Amniotic stem cell (primary cell): ENCODE measurements at places on chromosomes 4 and X.

DNA sequence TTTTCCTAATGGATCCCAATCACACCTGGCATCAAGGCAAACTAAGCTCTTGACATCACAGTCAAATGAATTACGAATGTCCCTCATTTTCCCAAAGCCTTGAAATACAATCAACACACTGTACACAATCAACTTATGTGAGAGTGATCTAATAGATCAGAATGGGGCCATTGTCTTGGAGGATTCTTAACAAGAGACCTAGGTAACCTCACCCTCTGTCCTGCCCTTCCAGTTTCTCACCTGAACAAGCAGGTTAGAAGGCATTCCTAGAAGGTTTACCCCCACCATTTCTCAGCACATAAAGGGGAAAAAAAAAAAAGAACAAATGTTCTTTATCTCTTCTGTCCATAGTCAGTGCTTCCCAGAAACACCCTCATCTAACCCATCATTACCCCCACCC is 6.3 kb downstream of the SLC39A8 start:
- no peak for DNase-seq

- no peak for DNase-seq
These were observed 1697.0 kb downstream of the PCDH7 start for GRCh38 chr4:32417113-32417704.

GRCh38 chr4:87117051-87117731 is 103.2 kb downstream of the KLHL8 start:
- no peak for DNase-seq

GRCh38 chr4:114694770-114695169 is 96.2 kb downstream of the UGT8 start:
- peak; percentile 1 for DNase-seq

DNA sequence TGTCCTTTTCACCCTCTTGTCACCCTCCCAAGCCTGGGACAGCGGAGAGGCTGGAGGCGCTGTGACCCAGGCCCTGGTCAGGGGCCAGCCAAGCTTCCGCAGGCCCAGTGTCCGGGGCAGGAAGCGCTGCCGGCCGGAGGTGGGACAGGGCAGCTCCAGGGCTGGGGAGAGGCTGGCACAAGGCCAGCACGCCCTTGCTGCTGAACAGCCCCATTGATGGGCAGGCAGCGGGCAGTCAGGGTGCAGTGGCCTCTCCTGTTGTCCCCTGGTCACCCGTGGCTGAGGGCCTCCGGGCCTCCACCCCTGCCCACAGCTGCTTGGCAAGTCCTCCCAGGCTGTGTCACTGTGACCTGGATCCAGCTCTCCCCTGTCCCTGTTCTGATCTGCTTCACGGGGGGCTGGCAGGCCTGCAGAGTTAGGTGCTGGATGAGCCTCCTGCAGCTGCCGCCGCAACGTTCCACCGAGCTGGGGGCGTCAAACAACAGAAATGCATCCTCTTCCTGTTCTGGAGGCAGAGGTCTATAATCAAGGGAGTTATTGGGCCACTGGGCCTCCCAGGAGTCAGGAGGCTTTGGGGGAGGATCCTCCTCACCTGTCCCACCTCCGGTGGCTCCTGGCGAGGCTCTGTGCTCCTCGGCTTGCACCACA is 107.9 kb downstream of the PSAPL1 start:
- DNase-seq: no peak

DNA sequence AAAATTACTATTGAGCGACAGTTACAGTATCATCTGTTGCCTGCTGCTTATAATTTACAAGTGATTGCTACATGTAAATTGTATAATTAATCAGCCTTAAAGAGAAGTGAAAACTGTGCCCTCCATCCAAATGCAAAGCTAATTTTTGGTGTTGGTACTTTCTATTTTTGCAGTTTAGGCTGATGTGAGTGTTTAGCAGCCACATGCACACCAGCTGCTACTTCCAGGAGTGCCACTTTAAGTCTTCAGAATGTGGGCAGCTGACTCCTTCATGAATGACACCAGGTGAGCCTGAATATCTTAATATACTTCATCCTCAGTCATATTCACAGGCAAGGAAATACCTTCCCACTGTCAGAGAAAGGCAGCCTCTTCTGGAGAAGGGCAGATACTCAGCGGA is 149.8 kb upstream of the RASGEF1B start:
- DNase-seq: no peak

DNA sequence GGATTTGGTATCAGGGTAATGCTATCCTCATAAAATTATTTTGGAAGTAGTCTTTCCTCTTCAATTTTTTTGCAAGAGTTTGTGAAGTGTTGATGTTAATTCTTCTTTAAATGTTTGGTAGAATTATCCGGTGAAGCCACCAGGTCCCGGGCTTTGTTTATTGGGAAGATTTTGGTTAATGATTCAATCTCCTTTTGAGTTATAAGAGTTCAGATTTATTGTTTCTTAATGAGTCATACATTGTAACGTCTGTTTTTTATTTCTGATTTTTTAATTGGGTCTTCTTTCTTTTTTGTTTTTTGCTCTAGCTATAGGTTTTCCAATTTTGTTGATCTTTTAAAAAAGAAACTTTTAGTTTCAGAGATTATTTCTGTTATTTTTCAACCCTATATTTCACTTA is 412.3 kb downstream of the PDGFC start:
- DNase-seq: no peak

GRCh38 chr4:87947381-87948160 is 27.9 kb upstream of the SPP1 start:
- no peak for DNase-seq

GRCh38 chr4:5561286-5561685 is 147.1 kb downstream of the EVC2 start:
- no peak for DNase-seq
